ENCODE measurements at places on chromosomes 12 and 14. TPM values are rescaled to one million over a fixed set of nuclear protein-coding genes. Genes with fewer than 3 reads are reported as not detected.

B3GNT4 gene
- 0.33 TPM for total RNA-seq

LMNTD1 gene
- not detected for total RNA-seq

SYNE3 gene
- 15.9 TPM for total RNA-seq

SLCO1B3 gene
- total RNA-seq = not detected

CLEC2A gene
- not detected for total RNA-seq

All from fibroblast of lung (primary cell).